Myocyte (in vitro differentiated cells): ENCODE measurements at places on chromosomes 5 and 9.

DNA sequence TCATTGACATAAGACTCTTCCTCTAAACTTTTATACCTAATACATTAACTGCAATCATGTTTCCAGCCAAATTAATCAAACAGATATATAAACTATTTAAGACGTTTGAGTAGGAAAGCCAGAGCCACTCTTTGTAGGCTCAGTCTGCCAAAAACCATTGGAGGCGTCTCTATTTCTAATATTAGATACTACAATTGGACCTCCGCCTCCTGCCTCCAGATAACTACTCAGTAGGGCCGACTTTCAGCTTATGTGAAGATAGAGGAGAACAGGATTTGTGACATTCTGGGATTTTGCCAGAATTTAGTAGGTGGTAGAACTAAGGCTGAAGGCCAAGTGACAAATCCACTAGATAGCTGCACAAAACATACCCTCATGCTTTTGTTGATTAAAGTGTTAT lies 463.0 kb downstream of the CETN3 start:
- no peak for DNase-seq

DNA sequence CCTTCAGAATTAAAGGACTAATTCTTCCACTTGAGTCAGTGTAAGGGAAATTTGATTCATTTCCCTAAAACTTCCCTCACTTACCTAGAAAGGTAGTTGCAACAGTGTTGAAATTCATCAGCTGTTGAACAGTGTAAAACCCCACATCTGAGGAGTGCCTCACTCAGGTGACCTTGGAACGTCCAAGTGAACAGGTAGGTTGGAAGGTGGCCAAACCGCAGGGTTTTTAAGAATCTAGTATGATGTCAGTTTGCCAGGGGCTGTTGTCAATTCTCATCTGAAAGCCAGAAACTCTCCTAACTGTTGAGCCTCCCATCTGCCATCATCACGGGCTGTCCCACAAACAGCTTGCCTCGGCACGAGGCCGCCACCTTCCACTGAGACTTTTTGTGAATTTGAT lies 105.7 kb downstream of the TMEM174 start:
- DNase-seq, result no peak

DNA sequence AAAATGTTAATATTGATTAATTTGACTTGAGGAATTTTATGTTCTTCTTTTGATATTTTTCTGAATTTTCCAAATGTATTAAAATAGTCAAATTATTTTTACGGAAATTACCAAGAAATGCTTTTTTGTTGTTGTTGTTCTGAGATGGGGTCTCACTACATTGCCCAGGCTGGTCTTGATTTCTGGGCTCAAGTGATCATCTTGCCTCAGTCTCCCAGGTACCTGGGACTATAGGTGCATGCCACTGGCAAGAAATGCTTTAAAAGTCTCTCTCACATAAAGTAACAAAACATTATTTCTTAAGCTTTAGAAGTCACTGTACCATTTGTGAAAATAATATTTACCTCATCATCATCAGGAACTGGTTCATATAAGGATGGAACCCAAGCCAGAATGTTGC lies 43.0 kb upstream of the ELOVL7 start:
- DNase-seq, result no peak

GRCh38 chr5:100108883-100109282 lies 426.3 kb upstream of the FAM174A start:
- DNase-seq, result no peak

GRCh38 chr9:16320338-16320902 lies 550.0 kb downstream of the BNC2 start:
- DNase-seq, result no peak

DNA sequence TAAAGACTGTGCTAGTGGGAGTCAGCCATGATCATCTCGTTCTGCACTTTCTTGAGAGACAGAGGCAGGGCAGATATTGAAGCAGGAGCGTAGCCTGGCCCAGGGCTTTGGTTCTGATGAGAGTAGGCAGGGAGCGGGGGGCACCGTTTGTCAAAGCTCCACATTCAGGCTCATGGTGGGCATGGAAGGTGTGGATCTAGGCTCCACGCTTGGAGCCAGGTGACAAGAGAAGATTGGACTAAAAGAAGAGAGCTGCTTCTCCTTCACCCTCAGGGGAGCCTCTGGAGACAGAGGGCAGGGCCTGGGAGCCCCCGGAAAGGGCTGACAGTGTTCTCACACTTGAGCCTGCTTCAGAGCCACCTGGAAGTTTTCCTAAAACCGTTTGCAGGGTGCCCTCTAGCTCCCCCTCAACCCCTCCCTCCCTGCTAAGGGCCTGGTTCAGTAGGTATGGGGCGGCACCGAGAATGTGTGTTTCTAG lies 24.7 kb upstream of the FCN2 start:
- DNase-seq, result no peak

- DNase-seq, result no peak
These were observed 83.8 kb downstream of the OTULIN start for GRCh38 chr5:14748180-14748900.
